NCI-H1694 (cell line): ENCODE measurements at places on chromosomes 7 and 10.

DNA sequence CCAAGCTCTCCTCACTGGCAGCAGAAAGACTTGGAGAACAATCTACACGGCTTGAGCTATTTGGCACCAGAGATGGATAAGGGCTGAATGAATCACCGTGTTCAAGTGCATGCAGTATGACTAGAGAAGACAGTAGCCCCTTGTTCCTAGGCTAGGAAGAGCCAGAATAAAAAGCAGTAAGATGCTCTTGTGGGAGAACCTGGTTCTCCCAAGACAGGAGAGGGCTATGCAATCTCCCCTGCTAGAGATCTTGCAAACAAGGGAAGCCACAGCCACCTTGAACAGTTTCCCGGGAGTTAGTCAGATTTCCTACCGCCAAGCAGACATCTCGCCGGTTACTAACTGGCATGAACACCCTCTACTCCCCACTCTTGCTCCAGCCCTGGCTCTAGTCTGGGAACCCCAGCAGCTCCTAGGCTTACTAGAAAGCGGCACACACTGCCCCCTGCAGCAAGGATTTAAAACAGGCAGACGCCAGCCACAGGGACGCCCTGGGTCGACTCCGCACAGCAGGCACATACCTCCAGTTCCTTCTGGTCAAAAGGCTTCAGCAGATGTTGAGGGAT lies 107.3 kb downstream of the SMURF1 start:
- DNase-seq, result peak; percentile 9

DNA sequence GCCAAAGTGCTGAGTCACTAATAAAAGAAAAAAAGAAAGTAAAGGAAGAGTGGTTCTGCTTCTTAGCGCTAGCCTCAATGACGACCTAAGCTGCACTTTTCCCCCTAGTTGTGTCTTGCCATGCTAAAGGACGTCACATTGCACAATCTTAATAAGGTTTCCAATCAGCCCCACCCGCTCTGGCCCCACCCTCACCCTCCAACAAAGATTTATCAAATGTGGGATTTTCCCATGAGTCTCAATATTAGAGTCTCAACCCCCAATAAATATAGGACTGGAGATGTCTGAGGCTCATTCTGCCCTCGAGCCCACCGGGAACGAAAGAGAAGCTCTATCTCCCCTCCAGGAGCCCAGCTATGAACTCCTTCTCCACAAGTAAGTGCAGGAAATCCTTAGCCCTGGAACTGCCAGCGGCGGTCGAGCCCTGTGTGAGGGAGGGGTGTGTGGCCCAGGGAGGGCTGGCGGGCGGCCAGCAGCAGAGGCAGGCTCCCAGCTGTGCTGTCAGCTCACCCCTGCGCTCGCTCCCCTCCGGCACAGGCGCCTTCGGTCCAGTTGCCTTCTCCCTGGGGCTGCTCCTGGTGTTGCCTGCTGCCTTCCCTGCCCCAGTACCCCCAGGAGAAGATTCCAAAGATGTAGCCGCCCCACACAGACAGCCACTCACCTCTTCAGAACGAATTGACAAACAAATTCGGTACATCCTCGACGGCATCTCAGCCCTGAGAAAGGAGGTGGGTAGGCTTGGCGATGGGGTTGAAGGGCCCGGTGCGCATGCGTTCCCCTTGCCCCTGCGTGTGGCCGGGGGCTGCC lies at the start of gene IL6:
Gene IL6, plus strand, starts transcription at position 294 of the 807 bp plus-strand sequence. Its CDS starts 63 bp downstream, at position 357.
- peak; percentile 31 for DNase-seq

DNA sequence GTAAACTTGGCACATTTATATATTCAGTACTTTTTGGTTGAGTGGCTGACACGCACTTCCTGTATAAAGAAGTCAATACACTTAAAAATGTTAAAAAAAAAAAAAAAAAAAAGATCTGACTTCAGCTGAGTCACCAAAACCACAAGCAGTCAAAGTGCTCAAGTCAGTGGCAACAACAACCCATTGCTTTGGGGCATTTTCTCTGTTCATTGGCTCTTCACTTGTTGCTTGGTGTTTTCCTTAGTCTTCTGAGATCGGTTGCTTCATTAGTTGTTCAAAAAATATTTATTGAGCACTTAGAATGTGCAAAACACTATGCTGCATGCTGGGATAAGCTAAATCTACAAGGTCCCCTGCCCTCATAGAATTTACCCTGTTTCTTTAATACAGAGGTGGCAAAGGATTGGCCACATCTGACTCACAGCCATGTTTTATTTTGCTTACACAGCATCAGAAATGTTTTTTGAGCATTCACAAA lies 63.7 kb downstream of the ZNRF2 start:
- DNase-seq, result no peak

GRCh38 chr7:34837316-34837715 lies 179.3 kb downstream of the NPSR1 start:
- no peak for DNase-seq

- DNase-seq, result no peak
Observed at GRCh38 chr7:33922820-33923219, 17.5 kb downstream of the BMPER start.

DNA sequence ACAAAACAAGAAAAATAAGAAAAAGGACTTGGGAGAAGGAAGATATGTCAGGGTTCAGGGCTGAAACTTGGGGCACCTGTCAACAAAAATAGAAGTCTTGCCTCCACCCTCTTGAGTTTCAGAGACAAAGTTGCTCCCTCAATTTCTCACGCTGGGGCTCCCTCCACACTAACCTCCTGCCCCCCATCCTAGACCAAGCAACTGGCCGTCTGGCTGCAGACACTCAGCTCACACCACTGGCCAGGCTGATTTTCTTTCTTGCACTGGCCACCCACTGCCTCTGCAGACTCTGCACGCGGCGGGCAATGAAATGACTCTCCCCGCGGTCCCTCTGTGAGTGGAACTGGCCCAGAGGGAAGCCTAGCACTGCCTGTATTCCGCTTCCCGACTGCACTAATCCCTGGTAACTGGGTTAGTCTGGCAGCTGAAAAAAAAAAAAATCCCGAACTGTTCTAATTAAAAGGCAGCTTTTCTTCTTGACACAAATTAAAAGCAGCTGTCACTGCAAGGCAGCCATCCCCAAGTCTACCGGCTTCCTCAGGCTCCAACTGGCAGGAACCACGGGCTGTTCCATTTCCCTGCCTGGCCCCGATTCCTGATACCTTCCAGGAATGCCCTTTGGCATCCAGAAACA lies 83.5 kb downstream of the SPDYE5 start:
- DNase-seq, result peak; percentile 57

DNA sequence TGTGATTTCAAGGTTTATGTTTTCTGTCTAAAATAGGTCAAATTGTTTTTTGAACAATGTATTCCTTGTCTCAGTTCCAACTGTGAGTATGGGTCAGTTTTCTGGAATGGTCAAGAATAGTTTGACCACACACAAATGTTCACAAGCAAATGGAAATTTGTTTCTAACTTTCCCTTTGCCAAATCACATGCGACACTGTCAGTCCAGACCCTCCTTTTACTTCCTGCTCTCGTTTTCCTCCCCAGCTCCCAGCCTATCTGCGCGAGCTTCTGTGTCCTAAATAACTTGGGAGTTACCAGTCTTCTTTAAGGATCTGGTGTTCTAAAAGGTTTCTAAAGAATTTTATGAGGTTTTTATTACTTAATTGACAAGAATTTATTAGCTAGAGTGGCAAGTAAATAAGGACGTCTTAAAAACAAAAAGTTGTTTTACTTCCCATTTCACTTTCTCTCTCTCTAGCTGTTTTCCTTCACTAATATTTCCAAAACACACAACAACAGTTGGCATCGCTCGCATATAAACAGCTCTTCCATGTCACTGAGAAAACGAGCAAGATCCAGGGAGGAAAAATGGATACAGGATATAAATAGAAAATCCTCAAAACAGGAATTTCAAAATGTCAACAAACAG lies 266.1 kb upstream of the KLF6 start:
- DNase-seq, result no peak
